CD4-positive, alpha-beta T cell treated with Interleukin-4 for 1 hour (primary cell): ENCODE measurements at places on chromosomes 4 and X.

GRCh38 chr4:170736710-170737109, 647.0 kb upstream of the AADAT start:
- DNase-seq = no peak

GRCh38 chrX:150543230-150544155, 24.9 kb upstream of the MTM1 start:
- no peak for DNase-seq

- no peak for DNase-seq
These were observed 145.4 kb downstream of the STIM2 start for GRCh38 chr4:27005905-27006590.

DNA sequence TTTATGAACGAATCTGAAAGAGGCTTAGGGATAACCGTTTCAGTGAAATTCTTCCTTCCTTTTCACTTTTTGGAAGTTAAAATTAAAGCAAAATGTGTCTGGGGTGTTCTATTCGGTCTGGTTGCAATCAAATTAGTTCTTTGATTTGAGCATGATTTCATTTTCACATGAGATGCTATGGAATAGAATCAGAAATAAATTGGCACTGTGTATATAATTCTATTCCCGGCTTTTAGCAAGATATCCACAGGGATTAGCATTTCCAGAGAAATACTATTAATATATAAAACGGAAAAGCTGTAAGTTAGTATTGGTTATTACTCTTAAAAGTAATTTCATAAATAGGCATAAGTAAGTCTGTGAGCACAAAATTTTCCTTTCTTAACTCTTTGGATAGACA, 1676.8 kb upstream of the PCDH7 start:
- DNase-seq = no peak

DNA sequence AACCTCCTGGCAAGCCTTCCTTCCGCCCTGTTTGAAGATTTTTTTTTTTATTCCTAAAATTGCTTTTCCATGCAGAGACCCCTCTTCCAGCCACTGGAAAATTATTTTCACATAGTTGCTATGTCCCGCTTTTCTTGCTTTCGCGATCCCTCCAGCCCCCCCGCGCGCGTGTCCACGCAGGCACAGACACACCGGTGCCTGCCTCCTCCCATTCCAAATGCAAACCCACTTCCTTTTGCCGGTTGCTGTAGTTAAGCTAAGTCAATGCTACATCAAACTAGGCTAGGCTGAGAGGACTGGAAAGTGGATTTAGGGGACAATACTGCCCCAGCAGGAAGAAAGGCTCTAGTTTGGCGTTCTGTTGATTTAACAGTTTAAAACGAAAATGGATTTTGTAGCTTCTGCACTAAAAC, 111.0 kb downstream of the DHX15 start:
- DNase-seq = no peak
